Colonic mucosa (tissue), 4 donors: ENCODE measurements at places on chromosomes 3 and 15.

- DNase-seq: no peak
Observed at GRCh38 chr15:99911816-99912215, 178.6 kb upstream of the LYSMD4 start.

DNA sequence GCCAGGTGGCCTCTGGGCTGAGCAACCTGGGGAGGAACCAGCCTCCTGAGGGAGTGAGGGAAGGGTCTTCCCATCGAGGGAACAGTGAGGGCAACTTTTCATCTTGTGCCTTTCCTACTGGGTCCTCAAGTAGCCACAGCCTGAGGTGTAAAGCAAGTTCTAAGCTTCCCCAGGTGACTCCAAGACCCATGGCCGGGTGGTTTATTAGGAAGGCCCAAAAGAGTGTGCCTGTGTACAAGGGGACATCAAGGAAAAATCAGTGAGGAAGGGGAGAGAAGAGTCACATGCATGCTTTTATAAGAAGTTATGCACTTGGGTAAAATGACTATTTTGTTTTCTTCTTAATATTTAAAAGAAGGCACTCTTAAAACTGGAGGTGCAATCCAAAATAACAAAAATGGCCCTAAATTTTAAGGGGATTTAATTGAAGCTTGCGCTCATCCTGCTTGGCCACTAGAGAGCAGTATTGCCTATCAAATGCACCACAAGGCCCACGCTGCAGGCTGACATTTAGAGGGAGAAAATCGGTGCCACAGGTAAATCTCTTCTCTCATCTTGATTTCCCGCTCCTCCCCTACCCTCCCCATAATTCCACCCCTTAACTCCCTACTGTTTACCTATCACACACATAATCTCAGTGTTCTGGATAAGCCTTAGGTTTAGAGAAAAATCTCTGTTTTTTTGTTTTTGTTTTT is 6.7 kb downstream of the NANOGP8 start:
- no peak for DNase-seq

DNA sequence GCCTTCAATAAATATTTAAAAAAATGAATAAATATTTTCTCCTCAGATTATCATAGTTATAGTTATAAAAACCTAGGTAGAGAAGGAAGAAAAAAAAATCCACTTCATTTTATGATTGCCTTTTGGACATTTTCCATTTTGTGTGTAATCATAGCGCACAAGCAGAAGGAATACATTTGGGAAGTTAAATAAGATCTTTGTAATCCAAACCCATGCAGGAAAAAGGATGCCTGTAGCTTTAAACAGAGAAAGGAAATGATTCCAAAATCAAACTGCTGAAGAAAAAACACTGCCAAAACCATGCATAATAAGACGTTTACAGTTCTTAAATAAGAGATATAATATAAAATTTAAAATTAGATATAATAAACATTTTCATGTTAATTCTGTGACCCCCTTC is 7.4 kb upstream of the CCDC54 start:
- no peak for DNase-seq

GRCh38 chr15:66169625-66170024 is 83.9 kb downstream of the MEGF11 start:
- DNase-seq: no peak

GRCh38 chr3:63922491-63923199 is 10.5 kb upstream of the SCAANT1 start:
- no peak for DNase-seq

- no peak for DNase-seq
Observed at GRCh38 chr15:40388941-40389823, 6.7 kb downstream of the KNSTRN start.

DNA sequence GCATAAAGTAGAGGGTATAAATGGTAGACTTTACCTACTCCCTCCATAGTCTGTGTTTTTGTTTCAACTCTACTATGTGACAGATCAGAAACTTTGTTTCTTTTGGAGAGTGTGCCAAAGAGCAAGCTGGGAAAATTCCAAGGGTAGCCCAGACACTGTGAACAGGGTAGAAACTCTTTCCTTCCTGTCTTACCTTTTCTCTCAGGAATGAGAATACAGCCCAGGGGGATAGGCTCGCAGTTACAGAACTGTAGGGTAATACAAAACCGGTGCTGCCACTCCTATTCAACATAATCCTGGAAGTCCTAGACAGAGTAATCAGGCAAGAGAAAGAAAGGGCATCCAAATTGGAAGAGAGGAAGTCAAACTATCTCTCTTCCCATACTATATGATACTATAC is 256.3 kb downstream of the CPNE4 start:
- DNase-seq: no peak
